ENCODE measurements at places on chromosomes 2 and 18. TPM values are rescaled to one million over a fixed set of nuclear protein-coding genes. Genes with fewer than 3 reads are reported as not detected.

DNA sequence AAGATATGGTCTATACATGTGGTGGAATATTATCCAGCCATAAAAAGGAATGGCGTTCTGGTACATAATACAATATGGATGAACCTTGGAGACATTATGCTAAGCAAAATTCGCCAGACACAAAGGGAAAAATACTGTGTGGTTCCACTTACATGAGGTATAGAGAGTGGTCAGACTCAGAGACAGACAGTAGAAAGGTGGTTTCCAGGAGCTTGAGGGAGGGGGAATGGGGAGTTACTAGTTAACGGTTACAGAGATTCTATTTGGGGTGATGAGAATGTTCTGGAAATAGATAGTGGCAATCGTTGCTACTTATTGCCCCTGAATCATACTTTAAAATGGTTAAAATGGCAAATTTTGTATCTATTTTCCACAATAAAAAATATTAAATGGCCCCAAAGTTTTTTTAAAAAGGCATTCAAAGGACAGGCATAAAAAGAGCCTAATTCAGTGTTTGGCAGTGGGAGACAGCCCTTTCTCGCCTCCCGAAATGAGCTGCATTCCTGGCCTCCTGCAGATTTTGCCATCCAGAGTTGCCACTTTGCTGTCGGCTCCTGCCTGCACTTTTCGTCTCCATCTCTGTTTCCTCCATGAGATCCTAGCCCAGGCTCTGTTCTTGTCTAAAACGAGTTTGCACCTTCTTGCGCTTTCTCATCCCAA is 13.5 kb downstream of the TNFRSF11A start:
- DNase-seq = no peak

- no peak for DNase-seq
Observed at GRCh38 chr2:148899638-148900318, 24.8 kb downstream of the KIF5C start.

GRCh38 chr2:170530284-170530745 is 184.8 kb upstream of the SP5 start:
- no peak for DNase-seq

- no peak for DNase-seq
Observed at GRCh38 chr2:236818281-236819045, 248.8 kb downstream of the ACKR3 start.

DNA sequence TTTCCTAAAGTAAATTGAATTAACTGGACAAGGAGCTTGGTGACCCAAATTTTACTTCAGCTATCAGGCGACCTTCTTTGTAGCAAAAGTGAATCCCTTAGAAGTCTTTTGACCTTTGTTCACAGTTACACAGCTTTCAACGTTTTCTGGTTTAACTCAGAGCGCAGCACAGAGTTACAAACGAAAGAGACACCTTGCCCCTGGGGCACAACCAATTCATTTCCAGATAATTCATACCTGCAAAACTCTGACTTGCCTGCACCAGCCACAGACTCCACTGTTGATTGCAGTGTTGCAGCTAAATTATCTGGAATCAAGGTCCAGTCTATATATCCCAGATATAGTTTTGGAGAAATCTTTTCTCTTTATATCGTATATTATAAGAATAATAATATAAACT is 358.6 kb upstream of the VWC2L start:
- DNase-seq = no peak

DNA sequence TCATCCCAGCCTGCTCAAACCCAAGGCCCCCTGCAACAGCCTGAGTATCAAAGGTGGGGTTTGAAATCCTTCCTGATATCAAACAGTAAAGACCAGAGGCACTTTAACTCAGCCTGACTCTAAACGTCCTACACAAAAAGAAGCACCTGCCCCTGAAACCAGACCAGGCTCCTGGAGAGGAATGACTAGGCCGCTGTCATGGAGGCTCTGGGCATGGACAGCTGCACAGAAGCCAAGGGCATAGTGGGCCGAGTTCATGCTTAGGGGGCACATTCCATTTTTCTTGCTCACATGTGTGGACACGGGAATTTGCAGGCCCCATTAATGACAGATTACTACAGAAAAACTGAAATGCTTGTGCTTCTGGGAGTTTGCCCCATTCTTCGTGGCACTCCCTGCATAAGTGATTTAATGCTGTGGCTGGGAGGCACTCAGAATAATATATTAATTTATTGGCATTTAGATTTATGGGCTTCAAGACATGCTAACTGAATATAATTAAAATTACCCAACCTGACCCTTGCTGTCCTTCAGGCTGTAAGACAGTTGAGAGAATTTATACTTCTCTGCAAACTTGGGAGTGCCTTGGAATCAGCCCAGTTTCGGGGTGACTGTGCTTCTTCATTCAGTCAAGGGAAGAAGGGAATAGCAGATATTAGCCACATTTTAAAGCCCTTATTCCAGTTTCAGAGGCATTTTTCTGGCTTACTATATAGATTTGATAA is 105.5 kb downstream of the GYPC start:
- no peak for DNase-seq

GMCL1 gene
- 23.7 TPM for total RNA-seq

MTHFD2 gene
- 624 TPM for total RNA-seq

ELOA2 gene
- total RNA-seq = not detected

CASP10 gene
- 17.4 TPM for total RNA-seq

LDLRAD4 gene
- total RNA-seq = 46.0 TPM

SERPINB4 gene
- not detected for total RNA-seq
